ENCODE measurements at places on chromosomes 7 and 10.

- DNase-seq: peak; percentile 69
Observed at GRCh38 chr7:107076781-107077698, 32.5 kb downstream of the PRKAR2B start.

DNA sequence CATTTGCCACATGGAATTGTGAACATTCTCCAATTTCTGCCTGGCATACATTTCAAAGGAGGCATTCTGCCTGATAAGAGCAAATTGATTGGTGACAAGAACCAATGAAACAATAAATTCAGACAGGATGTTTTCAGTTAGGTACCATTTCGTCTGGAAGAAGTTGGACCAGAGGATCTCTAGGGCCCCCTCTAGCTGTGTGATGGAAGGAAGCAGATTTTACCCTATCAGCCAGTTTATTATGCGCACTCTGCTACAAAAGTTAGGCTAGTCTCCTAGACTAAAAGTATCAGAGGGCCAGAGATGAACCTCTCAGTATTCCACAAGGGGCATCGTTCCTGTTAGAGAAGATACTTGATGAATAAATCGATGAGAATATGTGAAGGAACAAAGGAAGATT, 118.0 kb downstream of the BUB3 start:
- DNase-seq: no peak

GRCh38 chr7:84879570-84880325, 307.1 kb downstream of the SEMA3D start:
- DNase-seq: no peak

GRCh38 chr10:13769946-13770345, 183.2 kb downstream of the PRPF18 start:
- DNase-seq: peak; percentile 37

DNA sequence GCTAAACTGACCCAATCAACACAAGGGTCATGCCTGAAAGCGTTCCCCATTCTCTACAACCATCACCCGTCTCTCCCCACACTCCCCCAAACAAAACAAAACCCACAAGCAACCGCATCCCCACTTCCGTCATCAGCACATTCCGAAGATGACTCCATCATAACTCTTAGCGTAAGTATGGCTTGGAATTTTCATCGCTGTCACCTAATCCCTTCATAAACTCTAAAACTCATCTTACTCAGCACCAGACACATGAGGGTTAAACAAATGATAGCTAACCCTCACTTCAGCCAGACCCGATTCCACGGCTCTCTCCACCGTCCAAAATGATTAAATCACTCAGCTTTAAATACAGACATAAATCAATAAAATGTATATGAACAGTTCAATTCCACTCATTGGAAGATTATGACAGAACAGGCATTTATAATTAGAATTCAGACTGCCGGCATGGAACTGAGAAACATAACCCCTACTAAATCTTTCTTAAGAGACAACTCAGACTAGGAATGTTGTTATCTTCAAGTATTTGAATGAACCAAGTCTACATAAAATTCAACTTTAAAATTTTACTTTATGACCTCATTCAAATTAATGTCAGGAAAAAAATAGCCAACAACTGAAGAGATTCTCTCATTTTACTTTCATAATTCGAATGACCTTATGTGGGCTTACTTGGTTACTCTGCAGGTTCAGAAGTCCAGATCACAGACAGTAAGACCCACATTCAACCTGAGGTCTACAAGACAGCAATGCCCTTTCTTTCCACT, 215.9 kb downstream of the PARD3 start:
- no peak for DNase-seq

DNA sequence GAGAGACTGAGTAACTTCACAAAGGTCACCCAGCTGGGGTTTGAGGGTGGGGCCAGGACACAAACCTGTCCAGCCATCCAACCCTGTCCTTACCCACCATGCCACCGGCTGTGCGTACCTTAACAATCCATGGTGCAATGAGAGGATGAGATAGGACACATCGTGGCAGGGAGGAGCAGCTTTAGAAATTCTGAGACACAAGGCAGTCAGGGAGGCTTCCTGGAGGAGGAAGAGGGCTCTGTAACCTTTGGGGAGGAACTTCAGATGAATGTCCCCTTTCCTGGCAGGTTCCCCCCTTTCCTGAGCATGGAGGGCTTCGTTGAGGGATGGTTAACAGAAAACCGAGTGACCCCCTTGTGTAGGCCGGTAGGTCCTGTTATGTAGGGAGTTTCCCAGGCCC, 35.6 kb upstream of the SLC29A3 start:
- no peak for DNase-seq

DNA sequence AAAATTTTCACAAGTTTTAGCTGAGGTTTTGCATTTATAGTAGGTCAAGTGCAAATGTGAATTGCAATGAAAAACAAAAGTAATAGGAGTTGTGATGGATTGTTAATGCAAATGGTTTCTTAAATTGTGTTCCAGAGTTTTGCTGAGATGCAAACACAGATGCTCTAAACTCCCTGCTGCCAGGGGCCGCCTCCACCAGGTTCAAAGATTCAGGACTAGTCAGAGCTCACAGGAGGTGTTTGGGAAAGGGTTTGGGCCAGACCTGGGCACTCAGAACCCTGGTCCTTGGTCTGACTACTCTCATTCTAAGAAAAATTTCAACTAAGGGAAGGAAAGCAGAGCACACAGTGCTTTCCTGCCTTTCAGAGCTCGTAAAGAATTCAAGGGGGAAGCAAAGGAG, 193.1 kb downstream of the CCSER2 start:
- DNase-seq: no peak

DNA sequence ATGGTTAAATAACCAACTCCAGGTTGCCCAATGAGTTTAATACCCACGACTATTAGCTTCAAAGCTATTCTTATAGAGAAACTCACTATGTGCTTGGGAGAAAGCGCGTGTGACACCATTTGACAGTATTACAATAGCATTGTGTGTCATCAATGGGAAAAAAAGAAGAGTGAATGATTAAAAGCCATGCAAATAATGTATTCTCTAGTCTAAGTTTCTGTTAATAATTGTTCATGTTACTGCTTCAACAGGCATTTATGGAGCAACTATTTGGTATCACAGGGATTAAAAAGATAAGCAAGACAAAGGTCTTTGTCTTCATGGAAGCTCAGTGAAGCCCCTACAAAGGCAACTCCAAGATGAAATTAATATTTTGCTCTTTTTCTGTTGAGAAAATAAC, 47.2 kb downstream of the CAV1 start:
- no peak for DNase-seq

DNA sequence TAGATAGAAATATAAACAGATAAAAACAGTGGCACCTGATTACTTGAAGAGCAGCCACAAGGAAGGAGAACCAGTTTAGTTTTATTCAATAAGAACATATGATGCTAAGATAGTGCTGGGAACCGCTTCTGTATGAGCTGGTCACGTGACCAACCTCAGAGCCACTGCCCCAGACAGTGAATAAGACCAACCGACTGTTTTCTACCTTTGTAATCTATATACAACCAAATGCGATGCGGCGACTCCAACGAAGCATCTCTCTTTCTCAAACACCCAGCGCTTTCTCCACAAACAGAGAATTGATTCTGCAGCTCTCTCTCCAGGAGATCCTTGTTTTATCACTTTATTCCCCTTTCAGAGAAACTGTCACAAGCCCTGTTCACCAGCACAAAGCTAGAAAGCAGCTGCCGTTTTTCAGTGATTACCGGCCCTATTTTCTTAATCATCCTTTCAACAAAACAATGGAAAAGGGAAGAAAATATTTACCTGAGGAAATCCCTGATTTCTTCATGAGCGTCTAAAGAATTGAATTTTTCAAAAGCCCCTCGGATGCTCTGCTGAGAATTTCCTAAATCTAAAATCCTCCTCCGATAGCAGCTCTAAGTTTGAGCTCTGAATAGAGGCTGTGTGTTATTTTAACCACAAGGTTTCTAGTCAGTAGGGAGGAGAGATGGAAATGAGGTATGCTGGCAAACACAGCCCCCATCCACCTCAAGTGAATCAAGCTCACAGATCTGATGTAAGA, 55.7 kb upstream of the JCAD start:
- DNase-seq: no peak

DNA sequence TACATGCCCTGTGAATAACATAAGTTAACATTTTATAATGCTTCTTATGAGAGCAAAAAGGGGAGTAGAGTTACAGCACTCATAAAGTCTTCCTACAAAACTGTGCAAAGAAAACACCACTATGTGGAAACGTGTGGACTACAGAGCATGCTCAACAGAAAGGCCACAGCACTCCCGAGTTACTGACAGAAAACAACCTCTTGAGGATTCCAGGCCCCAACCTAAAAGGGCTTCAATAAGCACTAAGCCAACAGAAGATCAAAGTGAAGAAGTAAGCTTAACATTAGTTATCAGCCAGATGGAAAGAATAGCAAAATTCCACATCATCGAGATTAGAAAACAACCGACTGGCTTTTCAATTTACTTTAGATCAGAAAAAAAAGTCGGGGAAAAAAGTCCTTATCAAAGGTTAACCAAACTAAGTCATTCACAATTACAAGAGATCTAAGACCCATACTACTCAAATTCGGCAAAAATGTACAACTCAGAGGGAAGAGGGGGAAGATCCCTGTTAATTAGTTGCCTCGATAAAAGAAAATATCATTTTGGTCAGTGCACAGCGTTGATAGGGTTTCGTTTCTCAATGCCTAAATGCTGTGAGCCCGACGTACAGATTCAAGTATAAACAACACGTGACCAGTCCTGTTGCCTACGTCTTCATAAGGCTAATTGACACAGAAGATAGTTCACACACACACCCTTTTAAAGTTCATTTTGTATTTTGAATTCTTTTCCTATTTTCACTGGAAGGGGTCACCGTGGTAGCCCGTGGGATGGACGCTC, 1.4 kb downstream of the KBTBD2 start:
- peak; percentile 87 for DNase-seq

GRCh38 chr10:38050212-38050611, 39.7 kb downstream of the ZNF33A start:
- DNase-seq: no peak

GRCh38 chr10:107540981-107541380, 376.5 kb upstream of the SORCS1 start:
- DNase-seq: no peak

DNA sequence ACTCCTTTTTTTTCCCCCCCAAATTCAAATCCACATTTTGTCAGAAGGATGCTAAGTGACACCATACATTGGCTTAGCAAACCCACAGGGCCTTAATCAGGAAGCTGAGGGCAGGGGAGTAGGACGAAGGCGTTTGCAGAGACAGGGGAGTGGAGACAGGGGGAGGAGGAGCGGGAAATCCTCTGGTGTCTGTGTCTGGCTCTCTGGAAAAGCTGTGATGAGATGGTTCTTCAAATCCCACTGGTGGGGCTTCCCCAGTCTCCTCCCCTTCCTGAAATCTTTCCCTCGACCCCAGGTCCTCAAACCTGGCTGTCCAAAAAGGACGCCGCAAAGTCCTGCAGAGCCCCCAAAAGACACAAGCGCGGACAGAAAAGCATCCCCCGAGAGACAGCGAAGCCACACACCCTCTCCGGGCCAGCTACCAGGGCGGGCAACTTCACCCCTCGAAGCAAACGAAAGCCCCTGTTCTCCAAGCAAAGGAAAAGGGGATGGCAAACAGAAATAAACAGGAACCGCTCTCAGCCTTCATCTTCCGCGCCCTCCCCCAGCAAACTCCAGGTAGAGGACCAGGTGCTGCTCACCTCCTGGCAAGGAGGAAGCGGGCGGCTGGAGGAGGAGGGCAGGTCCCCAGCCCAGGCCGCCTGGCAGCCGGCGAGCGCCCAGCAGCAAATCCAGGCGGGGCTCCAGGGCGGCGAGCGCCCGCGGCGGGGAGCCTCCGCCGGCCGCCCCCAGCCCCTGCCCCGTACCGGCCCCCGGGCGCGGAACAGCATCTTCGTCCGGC, 520 bp downstream of the ELAPOR2 start:
- no peak for DNase-seq

- peak; percentile 4 for DNase-seq
Observed at GRCh38 chr10:73586583-73586984, 4.6 kb downstream of the USP54 start.

DNA sequence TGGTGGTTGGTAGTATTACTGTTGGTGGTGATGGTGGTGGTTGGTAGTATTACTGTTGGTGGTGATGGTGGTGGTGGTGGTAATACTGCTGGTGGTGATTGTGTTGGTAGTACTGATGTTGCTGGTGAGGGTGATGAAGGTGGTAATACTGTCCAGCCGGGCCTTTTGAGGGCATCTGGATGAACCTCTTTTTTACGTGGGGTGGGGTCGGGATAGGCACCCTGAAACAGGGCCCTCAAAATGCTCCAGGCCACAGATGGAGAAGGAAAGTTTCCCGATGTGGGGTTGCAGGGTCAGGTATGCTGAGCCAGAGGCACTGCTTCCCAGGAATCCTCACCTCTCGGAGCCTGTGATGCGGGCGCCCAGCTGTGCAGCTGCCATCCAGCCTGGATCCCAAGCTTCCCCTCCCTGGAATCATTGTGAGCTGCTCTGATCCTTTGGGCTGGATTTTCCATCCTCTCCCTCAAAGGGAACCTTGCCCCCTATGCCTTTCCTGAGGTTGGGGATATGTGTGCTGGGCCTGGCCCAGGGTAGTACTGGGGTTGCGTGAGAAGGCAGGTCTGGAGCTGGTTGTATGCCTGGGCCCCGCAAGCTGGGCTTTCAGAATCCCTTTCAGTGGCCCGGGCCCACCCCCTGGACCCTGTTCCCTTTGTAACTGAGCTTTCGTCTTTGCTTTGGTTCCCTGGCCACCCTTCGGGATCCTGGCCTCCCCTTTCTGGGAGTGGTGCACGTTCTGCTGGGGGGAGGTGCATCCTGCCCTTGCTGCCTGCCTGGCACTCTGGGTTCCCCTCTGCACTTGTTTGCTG, 43.3 kb downstream of the DOCK1 start:
- no peak for DNase-seq

DNA sequence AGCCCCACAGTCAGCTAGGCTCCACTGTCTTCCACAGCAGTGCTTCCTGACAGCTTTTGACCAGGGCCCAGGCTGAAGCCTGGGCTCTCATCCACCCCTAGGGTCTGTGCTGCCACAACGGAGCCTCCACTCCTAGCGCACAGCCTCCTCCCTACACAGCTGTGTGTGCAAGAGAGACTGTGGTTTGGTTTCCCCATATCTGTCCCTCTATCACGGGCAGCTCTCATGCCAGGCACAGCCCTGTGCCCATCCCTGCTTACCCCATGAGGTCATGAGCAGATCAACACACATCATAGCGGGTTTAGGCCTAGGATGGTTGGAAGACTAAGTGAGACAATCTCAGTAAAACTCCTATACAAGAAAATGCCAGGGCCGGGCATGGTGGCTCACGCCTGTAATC, 61.7 kb upstream of the PLXNA4 start:
- no peak for DNase-seq
